ENCODE measurements at places on chromosomes 4 and X.

DNA sequence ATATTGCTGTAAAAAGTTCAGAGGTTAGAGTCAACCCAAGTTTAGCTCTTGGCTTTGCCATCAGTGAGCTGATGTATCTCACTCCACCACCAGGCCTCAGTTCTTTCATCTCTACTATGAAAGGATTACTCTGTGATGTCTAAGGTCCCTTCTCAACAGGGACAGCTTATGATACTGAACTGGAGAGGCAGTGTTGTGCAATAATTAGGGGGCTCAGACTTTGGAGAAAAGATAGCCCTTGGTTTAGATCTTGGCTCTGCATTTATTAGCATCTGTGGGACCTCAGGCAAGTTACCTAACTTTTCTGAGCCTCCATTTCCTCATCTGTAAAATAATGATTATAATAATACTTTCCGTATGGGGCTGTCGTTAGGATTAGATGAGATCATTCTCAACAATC is 89.0 kb downstream of the COL4A6 start:
- no peak for DNase-seq

- DNase-seq = no peak
Measured at GRCh38 chr4:151458148-151458547, 49.2 kb downstream of the FHIP1A start.

- no peak for DNase-seq
Measured at GRCh38 chr4:76003620-76004019, 3.7 kb downstream of the CXCL9 start.

GRCh38 chr4:122715221-122715620 is 17.3 kb upstream of the BBS12 start:
- DNase-seq = no peak

GRCh38 chr4:70979445-70980008 is 13.9 kb upstream of the DCK start:
- peak; percentile 13 for DNase-seq
